ENCODE measurements at places on chromosomes 2 and 18. TPM values are rescaled to one million over a fixed set of nuclear protein-coding genes. Genes with fewer than 3 reads are reported as not detected.

DNA sequence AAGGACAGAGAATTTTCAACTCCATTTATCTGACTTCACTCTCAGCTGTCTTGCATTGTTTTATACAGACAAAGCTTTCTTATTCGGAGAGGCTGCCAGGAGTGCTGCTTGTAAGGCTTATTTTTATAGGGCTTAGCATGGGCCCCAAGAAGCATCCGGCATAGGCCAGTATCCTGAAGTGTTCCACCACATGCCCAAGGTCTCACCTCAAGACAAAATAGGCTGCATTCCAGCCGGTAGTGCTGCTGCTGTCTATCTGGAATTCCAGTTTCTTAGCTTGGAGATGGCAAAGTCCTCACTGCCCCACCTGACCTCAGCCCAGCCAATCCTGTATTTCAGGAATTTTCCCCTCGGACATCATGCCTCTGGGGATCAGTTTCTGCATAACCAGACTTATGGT is 47.6 kb upstream of the MCFD2 start:
- DNase-seq = no peak

Gene WNT10A
- total RNA-seq = 0.72 TPM

DNA sequence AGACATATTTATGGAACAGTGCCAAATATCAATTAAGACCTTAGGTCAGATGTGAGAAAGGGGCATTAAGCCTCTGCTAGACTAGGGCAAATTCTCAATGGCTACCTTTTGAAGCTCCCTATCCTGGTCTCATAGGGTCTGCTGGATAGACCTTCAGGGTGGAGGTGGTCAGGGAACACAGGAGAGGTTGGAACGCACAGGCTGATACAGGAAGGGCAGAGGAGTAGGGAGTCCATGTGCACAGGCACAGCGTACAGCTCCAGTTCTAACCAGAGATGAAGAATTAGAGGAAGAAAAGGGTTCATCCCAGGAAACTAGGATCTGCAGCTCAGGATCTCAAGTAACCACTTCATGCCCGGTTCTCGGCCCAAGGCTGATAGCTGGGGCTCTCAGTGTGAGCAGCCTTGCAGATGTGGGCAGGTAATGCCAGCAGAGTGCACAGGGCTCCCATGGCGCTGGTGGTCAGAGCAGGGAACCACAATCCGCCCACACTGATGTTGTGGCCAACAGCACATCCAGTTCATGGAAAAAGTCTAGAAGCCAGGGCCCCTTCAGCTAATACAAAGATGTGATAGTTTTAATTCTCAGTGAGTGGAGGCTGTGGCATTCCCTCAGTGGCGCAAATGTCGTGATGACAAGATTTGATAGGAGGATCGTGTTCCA is 3.4 kb upstream of the EVA1A start:
- no peak for DNase-seq

DNA sequence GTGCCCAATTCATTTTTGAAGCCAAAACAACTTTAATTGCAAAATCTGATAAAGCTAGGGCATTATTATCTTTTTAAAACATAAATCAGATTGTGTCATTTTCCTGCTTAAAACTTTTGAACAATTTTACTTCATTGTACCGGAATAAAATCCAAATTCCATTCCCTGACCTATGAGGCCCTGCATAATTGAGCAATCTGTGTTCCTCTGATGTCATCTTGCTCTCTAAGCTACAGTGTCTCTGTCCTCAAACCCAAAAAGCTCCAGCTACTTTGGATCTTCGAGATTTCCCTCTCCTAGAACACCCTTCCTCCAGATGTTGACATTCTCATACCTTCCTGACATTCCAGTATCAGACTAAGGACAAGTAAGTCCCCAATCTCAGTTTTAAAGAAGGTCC is 395.9 kb downstream of the LRATD1 start:
- no peak for DNase-seq

Gene ATP8B1
- total RNA-seq = 12.5 TPM

All from RPMI7951 (cell line).